ENCODE measurements at places on chromosomes 16 and 17.

GRCh38 chr16:6034511-6034910 lies 936.9 kb upstream of the EEF2KMT start:
- DNase-seq: no peak

DNA sequence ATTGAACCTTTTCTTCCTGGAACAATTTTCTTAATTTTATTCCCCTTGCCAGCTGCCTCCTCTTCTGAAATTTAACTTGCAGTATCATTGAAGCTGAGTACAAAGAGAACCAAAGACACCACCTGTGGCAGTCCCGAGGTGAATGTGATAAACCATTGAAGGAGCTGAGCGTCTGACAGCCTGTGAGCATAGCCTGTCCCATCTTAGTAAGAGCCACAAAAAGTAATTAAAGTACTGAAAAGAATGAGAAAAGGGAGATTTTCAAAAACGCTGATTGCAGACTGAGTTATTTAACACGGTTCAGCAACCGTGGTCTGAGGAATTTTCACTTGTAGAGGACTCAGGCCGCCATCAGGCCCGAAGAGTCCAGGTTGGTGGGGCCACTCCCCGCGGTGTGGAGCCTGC lies 27.2 kb upstream of the ST6GALNAC1 start:
- DNase-seq: no peak

DNA sequence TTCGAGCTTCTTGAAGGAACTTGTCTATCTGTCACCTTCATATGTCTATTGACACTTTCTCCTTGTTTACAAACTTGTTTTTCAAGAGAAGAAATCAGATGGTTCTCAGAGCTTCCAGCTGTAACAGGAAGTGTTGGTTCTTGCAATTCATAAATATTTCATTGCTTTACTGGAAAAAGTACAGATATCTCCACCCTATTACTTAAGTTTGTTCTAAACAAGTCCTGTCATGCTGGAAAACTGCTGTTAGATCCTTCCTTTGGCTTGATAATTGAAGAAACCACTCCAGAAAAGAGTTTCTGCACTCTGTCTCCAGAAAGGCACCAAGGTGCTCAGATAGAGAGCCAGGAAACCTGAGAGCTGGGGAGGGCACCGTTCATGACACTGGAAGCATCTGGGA lies 181.6 kb downstream of the DNAH9 start:
- DNase-seq: no peak

GRCh38 chr17:64449545-64449944 lies 630 bp downstream of the MILR1 start:
- no peak for DNase-seq

- DNase-seq: no peak
Observed at GRCh38 chr17:50976951-50977472, 110.9 kb upstream of the TOB1 start.

DNA sequence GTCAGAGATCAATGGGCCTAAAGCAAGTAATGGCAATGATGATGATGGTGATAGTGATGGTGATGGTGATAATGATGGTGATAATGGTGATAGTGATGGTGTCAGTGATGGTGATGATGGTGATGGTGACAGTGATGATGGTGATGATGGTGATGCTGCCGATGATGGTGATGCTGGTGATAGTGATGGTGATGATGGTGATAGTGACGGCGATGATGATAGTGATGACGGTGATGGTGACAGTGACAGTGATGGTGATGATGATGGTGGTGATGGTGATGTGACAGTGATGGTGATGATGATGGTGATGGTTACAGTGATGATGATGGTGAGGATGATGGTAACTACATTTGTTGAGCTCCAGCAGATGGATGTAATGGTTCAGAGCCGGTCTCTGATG lies 30.8 kb upstream of the OR4D1 start:
- DNase-seq: no peak

DNA sequence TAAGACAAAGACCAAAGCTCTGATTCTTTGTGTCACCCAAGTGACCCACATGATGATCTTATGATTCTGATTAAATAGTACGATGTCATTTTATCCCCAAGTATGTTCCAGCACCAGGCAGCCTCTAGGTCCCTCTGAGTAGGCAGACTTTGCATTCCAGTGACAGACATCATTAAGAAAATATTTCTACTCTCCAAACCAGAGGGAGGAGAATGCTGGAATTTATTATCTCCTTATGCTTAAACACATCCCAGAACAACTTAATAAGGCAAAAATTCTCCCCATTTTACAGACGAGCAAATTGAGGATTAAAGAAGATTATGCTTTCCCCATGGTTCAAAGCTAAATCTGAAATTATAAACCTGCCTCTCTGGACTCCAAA lies 192.8 kb upstream of the CDH11 start:
- no peak for DNase-seq

GRCh38 chr17:66712453-66712852 lies 122.5 kb upstream of the CACNG5 start:
- peak; percentile 50 for DNase-seq

- DNase-seq: no peak
Observed at GRCh38 chr16:85546585-85547447, 66.3 kb upstream of the GSE1 start.

DNA sequence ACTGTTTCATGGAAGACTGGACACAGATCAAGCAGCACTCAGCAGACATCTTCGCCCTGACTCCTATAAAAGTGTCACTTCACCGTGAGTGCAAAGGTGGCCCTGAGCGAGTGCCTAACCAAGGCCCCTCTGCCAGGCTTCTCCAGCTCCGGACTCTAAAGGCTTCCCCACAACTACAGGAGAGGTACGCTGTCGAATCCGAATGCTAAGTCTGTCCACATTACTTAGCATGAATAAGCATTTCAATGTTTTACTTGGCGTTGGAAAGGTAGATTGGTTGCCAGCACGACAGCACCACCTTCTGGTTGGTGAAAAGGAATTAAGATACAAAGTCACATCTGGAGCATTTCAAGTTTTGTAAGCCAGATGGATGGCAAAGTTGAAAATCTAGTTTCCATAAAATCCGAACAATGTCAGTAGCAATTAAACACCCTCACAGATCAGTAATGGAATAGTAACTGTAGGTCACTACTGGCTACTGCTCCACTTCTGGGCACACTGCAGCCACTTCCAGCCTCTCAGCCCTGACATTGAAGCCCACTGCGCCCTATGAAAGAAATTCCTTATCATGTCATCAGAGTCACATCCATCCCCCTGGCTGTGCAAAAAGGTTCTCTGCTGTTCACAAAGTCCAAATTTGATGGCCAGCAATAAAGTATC lies 100.9 kb downstream of the PARN start:
- peak; percentile 84 for DNase-seq

- DNase-seq: peak; percentile 59
Observed at GRCh38 chr17:9926150-9926804, 21.2 kb upstream of the RCVRN start.

- peak; percentile 63 for DNase-seq
Observed at GRCh38 chr16:53043986-53044601, 8.6 kb downstream of the CHD9NB start.

DNA sequence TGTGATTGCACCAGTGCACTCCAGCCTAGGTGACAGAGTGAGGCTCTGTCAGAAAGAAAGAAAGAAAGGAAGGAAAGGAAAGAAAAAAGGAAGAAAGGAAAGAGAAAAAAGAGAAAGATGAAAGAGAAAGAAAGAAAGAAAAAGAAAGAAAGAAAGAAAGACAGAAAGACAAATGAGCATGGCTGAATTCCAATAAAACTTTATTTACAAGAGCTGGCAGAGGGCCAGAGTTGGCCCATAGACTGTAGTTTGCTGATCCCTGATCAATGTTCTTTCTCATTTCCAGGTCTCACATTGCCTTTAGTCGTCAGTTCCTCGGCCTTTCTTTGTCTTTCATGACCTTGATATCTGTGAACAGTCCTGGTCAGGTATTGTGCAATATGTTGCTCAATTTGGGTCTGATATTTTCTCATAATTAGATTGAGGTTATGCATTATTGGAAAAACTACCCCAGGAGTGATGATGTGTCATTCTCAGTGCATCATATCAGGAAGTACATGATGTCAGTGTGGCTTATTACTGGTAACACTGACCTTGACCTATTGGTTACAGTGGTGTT lies 68.5 kb upstream of the MED9 start:
- DNase-seq: no peak

- peak; percentile 92 for DNase-seq
Observed at GRCh38 chr17:77365584-77366186, 224.9 kb downstream of the SEC14L1 start.

- DNase-seq: no peak
Observed at GRCh38 chr17:81037798-81038733, 3.1 kb downstream of the BAIAP2 start.

GRCh38 chr17:72977771-72978417 lies 114.6 kb downstream of the SLC39A11 start:
- DNase-seq: peak; percentile 91

- no peak for DNase-seq
Observed at GRCh38 chr17:43042025-43042628, 17.1 kb downstream of the RND2 start.

GRCh38 chr17:80845069-80845862 lies 146.4 kb upstream of the CHMP6 start:
- DNase-seq: no peak

DNA sequence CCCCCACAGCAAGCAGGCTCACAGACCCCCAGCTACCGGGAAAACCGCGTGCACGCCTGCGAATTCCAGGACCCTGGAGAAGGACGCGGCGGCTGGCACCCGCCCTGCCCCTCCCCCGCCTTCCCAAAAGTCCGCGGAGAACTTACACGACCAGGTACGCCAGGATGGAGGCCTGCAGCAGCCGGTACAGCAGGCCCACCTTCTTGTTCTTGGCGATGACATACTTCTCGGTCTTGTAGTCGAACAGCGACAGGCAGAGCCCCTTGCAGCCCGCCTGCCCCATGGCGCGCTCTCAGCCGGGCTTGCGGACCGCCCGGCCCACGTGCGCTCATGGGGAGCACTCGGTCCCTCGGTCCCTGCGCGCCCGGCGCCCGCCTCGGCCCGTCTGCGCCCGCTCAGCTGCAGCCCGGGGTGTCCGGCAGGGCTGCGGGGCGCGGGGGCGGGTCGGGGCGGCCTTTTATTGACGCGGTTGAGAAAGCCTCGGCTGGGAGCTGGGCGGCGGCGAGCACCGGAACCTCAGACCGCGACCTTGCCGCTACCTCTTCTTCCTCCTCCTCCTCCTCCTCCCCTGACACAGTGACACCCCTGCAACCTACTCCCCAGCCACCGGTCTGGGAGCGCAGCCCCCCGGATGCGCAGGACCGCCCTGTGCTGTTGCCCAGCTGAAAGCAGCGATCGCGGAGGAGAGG lies at the start of gene P2RX5:
Gene P2RX5 (minus strand): TSS at position 433 of the 689 bp plus-strand sequence. CDS start 150 bp downstream, at position 283.
- peak; percentile 87 for DNase-seq

GRCh38 chr16:30621765-30622164 lies 11.6 kb upstream of the ZNF689 start:
- no peak for DNase-seq

GRCh38 chr17:72702136-72702735 lies 390.3 kb downstream of the SLC39A11 start:
- DNase-seq: no peak
